ENCODE measurements at places on chromosomes 2 and 18. TPM values are rescaled to one million over a fixed set of nuclear protein-coding genes. Genes with fewer than 3 reads are reported as not detected.

IL1RL2 gene
- 0.06 TPM for total RNA-seq

COL6A3 gene
- total RNA-seq = 18.6 TPM

MYCN gene
- total RNA-seq = not detected

SKOR2 gene
- not detected for total RNA-seq

CCBE1 gene
- total RNA-seq = not detected

TMSB10 gene
- total RNA-seq = 1,305 TPM

DCC gene
- not detected for total RNA-seq

DCTN1 gene
- total RNA-seq = 92.9 TPM

SLC39A6 gene
- 43.5 TPM for total RNA-seq

VWA3B gene
- total RNA-seq = not detected

EGR4 gene
- 0.48 TPM for total RNA-seq

ATOH8 gene
- total RNA-seq = not detected

GATA6 gene
- total RNA-seq = not detected

CCDC68 gene
- total RNA-seq = not detected

CHPF gene
- total RNA-seq = 36.4 TPM

PMAIP1 gene
- total RNA-seq = 69.1 TPM

SCYGR4 gene
- total RNA-seq = not detected

TMEM198 gene
- 7.1 TPM for total RNA-seq

COQ10B gene
- total RNA-seq = 19.2 TPM

TEX44 gene
- total RNA-seq = not detected

KCNE4 gene
- not detected for total RNA-seq

UBE2E3 gene
- 38.8 TPM for total RNA-seq

FAM228A gene
- not detected for total RNA-seq

WDR7 gene
- total RNA-seq = 14.8 TPM

FMNL2 gene
- 0.93 TPM for total RNA-seq

DSG1 gene
- not detected for total RNA-seq

Data from activated CD8-positive, alpha-beta memory T cell treated with anti-CD3 and anti-CD28 coated beads for 36 hours (primary cell).